ENCODE measurements at places on chromosomes 7 and 10.
A peak's percentile ranks its signal among the peaks of the same experiment; 100 is the strongest.

- peak; percentile 31 for DNase-seq
These were observed 26.9 kb upstream of the TRIM56 start for GRCh38 chr7:101058355-101058754.

DNA sequence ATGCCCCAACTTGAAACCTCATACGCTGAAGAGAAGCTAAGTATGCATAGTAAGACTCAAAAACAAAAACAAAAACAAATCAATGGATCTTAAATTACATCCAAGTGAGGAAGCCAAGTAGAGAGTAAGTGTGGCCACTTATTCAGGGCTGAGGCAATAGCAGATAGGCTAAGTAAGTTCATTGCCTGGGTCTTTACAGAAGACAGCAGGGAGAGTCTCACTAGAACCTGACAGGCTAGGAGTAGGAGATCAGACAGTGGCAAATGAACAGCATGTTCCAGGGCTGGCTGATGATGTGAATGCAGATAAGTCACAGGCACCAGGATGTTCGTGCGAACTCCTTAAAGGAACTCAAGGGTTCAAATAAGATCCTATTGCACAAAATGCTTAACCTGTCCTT lies 568.6 kb downstream of the KCNMA1 start:
- DNase-seq = no peak

GRCh38 chr10:83574770-83575169 lies 564.5 kb upstream of the GHITM start:
- no peak for DNase-seq

GRCh38 chr10:11317936-11318670 lies 293.3 kb downstream of the USP6NL start:
- no peak for DNase-seq

DNA sequence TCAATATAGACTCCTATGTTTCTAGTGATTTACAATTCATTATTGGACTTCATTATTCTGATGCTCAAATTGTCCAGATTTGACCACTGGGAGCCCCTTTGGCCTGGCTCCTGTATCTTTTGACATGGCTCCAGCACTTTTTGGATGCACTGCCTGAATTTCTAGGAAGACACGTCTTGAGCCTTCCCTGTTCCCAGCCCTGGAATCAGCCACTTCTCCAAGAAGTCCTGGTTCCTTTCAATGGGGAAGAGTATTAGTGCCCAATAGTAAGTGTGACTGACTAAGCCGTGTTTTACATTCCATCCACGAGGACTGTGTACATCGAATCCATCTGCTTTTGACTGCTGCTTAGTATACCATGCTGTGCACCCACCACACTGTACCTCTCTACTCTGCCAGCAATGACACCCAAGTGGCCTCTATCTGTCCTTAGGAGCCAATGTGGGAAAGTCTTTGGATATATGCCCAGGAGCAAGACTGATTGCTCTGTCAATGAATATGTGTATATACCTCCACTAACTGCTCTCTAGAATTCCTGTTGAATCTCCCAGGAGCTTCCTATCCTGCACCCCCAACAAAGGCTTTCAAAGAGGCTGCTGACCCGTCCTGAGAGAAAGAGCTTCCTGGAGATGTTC lies 23.2 kb upstream of the NPFFR1 start:
- DNase-seq = no peak

DNA sequence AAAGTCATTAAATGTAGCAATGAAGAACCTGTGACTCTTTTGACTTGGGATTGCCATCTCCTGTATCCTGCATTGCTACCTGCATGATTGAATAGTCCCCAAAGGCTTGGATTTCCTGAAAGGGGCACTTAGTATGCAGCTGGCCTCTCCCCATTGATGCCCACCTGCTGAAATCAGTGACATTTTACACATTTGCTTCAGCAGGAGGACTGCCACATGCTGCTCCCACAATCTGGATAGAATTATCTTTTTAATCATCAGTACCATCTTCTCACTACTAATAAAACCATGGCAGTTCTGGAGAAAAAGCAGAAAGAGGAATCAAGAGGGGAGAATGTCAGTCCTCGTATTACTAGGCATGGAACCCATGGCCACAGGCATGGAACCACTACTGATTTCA lies 67.8 kb downstream of the SLC13A1 start:
- DNase-seq = no peak

GRCh38 chr10:24901686-24902399 lies 50.6 kb downstream of the PRTFDC1 start:
- DNase-seq = no peak

- no peak for DNase-seq
These were observed 15.1 kb downstream of the LRRC20 start for GRCh38 chr10:70367195-70367796.

GRCh38 chr7:99499371-99499720 lies 735 bp downstream of the ZNF394 start:
- DNase-seq = no peak

DNA sequence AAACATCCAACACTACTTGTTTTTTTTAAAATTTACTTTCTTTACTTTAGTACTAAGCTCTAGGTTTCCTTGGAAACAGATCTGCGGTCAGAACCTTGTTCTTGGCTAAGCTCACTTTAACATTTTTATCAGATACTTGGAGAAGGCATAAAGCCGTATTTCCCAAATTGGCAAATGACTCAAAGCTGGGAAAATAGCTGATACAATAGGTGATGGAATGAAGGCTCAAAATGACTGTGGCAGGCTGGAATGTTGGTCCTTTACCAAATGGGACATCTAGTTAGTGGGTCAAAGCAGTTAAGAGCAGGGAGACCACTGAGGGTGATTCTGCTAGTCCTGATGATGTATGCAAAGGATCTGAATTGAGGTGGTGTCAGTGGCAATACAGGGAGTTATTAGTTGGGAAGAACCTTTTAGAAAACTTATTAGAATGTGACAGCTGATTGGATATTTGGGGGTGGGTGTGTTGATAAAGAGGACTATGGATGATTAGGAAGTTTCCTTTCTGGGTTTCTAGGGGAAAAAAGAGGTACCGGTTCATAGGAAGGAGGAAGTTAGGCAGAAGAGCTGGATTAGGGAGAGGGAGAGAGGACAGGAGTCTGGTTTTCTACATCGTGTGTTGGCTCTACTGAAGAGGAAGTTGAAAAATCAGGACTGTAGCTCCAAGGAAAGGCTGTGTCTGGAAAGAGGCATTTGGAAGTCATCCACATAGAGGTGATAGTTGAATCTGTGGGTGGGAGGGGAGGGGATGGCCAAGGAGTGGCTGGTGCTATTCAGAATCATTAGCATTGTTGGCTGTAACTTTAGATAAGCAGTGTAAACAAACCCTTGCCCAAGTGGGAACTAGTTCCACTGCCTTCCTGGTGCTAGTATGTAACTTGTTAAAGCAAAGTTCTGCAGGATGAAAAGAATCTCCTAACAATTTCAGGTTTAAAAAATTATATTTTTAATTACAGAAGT lies 13.1 kb downstream of the PLCE1 start:
- DNase-seq = no peak

GRCh38 chr10:55629793-55630490 lies 731.1 kb downstream of the ZWINT start:
- peak; percentile 79 for DNase-seq
